ENCODE measurements at places on chromosomes 3 and 15. TPM values are rescaled to one million over a fixed set of nuclear protein-coding genes. Genes with fewer than 3 reads are reported as not detected.

The KY gene
- total RNA-seq = 46.4 TPM

The MUSTN1 gene
- 165 TPM for total RNA-seq

The NANOGP8 gene
- total RNA-seq = 0.27 TPM

The NEK10 gene
- 6.6 TPM for total RNA-seq

The DBR1 gene
- total RNA-seq = 12.0 TPM

The COL7A1 gene
- total RNA-seq = 4.2 TPM

The DUOXA2 gene
- not detected for total RNA-seq

The PP2D1 gene
- total RNA-seq = not detected

The LRRIQ4 gene
- 0.09 TPM for total RNA-seq

The ITPKA gene
- 0.35 TPM for total RNA-seq

The C3orf52 gene
- total RNA-seq = 5.7 TPM

The LARP6 gene
- 12.6 TPM for total RNA-seq

DNA sequence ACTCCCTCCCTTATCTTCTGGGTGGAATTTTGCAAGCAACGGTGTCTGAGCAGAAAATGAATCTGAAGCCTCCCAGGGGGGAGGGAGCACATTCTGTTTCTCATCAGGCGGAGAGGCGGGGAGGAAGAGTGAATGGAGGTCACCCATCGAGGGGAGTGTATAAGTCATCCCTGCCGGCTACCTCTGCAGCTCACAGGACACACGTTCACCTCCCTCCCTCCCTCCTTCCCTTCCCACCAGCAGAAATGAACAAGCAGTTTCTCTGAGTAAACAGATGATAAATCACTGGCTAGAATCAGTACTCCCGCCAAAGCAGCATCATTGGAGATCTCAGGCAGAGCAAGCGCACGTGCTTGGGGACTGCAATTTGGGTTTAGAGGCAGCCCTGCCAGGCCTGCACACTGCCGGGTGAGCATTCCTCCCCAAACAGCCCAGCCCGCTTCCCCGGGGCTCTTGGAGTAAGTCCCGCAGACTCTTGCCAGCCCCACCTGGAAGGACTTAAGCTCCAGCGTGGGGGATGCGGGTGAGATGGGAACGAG, 38.3 kb downstream of the CPN2 start:
- DNase-seq = peak; percentile 96

GRCh38 chr3:160567774-160568173, 2.4 kb upstream of the KPNA4 start:
- no peak for DNase-seq

GRCh38 chr15:77811270-77811669, 178.6 kb upstream of the LINGO1 start:
- no peak for DNase-seq

- no peak for DNase-seq
These were observed 14.9 kb downstream of the SMAD3 start for GRCh38 chr15:67080118-67080899.

DNA sequence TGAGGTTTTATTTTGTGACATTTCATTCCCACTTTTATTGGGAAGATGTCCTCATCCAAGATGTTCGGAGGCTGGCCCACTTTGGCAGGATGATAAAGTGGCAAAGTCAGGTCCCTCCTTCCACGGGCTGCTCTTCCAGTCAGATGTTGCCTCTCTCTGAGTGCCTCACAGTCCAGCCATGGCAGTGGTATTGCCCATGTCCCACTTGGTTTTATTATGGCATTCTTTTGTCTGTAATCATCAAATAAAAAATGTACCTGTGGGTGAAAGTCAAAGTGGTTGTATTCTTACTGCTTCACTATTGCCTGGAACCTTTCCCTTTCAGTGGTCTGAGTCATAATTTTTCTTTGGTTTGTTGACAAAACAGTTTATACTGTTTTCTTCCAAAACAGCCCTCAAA, 20.2 kb downstream of the ARNT2 start:
- no peak for DNase-seq

DNA sequence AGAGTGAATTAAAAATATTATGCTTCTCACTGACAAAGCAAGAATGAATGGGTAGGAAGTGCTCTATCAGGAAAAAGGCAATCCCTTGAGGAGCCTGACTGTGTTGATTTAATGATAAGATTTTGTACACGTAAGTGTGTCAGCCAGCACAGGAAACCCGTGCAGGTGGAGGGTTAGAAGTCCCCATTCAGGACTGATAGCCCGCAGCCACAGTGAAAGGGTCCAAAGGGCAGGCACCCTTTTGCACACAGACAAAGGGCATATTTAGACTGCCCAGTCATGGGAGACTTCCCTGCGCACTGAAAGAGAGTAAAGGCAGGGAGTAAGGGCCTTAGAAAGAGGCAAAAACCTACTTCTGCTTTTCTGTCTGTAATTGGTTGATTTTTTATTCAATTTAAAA, 26.4 kb upstream of the SKIL start:
- no peak for DNase-seq

DNA sequence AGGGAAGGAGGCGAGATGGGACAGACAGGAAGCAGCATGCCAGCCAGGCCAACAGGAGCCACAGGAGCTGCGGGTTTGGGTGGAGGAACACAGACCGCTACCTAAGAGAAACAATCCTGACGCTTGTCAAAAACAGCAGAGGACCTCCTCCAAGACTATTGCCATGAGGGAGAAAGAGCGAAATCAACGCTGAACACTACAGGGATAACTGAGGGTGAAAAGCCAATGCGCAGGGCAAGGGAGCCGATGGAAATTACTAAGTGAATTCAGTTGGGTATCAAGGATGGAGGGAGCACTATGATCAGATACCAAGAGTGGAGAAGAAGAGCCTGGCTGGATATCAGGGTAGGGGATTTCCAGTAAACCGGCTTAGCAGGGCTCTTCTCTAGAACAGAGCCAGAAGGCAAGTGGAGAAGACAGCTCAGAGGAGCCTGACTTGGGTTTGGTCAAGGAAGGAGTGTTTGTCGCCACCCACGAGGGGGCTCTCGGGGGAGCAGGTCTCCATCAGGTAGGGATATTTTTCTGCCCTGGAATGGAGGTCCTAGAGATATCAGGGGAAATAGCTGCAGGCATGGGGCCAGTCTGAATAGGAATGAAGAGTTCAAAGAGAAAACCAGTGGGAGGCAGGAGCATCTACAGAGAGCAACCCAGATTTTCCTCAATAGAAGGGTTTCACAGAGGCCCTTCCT, 48.4 kb downstream of the SLC41A3 start:
- DNase-seq = no peak

DNA sequence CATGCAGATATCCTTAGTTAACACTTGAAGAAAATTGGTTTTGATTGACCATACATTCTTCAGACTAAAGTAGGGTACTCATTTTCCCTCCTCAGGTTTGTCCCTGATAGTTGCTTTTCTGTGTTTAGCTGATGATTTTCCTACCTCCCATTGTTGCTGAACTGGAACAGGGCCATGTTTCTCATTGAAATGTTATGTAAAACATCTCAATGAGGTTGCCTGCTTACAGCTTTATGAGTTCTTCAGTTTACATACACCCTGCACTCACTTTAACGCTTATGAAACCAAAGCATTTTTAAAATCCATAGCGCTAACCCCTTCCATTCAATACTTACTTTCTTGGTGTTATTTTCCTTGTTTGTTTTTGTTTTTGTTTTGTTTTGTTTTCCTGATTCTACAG, 61.9 kb downstream of the HMG20A start:
- peak; percentile 74 for DNase-seq

DNA sequence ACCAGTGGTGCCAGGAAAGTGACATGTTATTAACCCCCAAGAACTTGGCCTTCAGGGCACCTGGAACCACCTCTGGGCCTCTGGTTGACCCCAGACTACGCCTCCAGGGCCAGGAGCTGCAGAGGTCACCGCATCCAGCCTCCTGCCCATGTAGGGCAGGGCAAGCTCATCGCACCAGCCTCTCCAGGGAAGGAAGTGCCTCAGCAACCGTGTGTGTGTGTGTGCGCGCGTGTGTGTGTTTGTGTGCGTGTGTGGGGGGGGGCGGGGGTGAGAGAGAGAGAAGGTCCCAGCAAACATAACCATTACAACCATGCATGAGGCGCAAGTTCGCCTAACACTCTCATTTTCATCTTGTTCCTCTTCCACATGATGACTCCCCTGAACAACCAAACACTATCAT, 31.8 kb downstream of the RAB6B start:
- no peak for DNase-seq

DNA sequence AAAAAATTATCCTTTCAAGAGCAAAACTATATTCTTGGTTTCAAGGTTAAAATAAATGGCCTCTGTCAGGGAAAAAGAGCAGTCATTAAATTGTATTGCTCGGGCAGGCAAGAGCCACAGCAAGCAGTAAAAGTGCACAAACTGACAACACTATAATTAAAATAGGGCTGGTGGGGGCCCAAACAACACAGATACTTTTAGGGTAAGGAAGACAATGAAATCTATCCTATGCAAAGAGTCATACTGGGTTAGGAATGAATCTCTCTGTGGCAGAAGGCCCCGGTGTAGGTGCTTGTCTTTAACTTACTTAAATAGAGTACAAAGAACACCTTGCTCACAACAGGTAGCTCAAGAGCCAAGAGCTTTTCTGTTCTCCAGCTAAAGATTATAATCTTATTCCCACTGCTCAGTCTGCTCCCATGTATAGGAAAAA, 94.7 kb downstream of the DLG1 start:
- DNase-seq = no peak

DNA sequence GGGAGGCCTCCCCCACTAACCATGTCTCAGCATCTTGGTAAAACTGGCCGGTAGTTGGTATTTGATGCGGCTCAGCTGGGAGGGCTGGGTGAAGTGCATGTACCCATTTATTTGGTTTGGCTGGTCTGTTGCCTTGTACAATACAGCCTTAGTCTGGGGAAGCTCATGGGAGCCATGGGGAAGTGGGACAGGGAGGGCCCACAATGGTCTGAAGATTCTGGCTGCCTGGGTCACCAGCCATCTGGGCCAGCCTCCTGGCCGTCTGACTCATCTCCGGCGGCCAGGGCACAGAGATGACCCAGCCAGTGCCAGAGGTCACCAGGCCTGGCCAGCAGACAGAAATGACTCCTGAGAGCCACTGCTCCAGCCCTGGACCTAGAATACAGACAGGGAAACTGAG, 51.6 kb upstream of the SMAD6 start:
- no peak for DNase-seq

DNA sequence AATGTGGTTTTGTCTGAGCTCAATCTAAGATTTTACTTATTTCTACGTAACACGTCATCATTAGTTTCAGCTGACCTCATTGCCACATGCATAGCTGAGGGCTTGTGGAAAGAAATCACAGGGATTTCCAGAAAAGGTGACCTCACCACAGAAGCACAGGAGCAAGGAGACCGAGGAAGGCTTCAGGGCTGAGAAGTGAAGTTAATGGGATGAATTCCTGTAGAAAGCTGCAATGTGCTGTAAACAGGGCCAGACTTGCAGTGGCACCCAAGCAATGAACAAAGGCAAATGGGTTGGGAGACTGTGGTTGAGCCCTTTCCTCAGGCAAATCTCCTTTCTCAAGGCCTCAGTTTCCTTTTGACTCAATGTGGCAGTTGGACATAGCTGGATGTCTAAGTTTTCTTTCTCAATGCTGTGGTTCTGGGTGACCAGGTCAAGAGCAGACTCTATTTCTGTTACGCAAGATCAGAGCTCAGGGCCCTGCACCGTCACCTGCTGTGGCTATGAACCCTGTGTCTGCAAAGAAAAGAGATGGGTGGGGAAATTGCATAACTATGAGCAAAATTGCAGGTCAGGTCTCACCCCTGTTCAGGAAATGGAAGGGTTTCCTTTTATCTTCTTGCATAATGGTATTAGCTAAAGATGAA, 252.2 kb upstream of the TBL1XR1 start:
- DNase-seq = no peak

GRCh38 chr15:83565553-83566159, 88.3 kb upstream of the ADAMTSL3 start:
- peak; percentile 70 for DNase-seq

GRCh38 chr3:107929088-107929487, 161.7 kb downstream of the CD47 start:
- DNase-seq = no peak

DNA sequence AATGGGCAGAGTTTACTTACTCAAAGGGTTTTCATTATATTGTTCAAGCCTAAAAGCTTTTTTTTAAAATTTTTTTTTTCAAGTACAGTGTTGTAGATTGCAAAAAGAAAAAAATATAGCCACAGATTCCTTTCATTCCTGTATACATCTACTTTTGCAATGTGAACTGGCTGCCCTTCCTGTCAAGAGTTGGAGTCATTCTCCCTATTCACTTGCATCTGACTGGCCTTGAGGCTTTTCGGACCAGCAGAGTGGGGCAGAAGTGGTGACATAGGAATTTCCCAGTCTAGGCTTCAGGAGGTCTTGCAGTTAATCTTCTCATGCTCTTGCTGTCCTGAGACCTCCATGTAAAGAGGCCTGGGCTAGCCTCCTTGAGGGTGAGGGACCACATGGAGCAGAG, 218.3 kb upstream of the CFAP20DC start:
- no peak for DNase-seq

DNA sequence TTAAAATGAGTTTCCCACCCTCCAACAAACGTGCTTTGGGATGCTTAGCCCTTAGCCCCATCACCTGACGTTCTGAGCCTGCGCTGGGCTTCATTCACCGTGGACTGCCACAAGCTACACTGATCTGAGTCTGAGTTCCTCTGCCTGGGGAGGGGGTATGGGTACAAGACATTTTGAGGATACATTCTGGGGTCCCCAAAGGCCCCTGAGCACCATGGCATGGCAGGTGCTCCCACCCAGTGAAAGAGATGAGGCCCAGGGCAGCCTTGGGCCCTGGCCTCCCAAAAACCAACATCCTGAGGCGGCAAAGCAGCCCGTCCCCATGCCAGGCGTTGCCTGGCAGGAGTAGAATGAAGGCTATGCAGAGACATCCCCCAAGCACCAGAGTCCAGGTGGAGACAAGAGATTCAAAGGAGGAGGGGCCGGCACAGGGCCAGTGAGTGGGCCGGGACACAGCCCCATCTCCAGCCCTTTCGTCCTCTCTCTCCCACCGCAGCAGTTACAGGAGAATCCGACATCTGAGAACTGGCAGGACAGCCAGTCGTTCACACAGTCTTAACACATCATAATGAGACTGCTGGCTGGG, 74.5 kb downstream of the VGLL4 start:
- no peak for DNase-seq

- no peak for DNase-seq
These were observed 348.6 kb upstream of the CDIN1 start for GRCh38 chr15:36230776-36231175.

- no peak for DNase-seq
These were observed 76.2 kb upstream of the ADAMTS9 start for GRCh38 chr3:64763980-64764379.

DNA sequence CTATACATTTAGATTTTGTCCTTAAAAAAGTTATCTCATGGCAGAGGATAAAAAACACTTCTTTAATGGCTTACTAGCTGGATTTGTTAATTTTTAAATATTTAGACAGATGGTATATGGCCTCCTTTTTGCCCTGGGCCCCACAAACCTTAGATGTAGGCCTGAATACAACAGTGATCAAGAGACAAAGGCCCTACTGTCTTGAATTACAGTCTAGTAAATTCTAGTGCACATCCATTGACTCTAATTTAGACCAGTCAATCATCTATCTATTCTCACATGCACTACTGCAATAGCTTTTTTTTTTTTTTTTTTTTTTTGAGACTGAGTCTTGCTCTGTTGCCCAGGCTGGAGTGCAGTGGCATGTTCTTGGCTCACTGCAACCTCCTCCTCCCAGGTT, 452.8 kb downstream of the FHIT start:
- no peak for DNase-seq

Data from muscle of leg (tissue), 16 donors.